ENCODE measurements at places on chromosomes 16 and 17. TPM values are rescaled to one million over a fixed set of nuclear protein-coding genes. Genes with fewer than 3 reads are reported as not detected.

DNA sequence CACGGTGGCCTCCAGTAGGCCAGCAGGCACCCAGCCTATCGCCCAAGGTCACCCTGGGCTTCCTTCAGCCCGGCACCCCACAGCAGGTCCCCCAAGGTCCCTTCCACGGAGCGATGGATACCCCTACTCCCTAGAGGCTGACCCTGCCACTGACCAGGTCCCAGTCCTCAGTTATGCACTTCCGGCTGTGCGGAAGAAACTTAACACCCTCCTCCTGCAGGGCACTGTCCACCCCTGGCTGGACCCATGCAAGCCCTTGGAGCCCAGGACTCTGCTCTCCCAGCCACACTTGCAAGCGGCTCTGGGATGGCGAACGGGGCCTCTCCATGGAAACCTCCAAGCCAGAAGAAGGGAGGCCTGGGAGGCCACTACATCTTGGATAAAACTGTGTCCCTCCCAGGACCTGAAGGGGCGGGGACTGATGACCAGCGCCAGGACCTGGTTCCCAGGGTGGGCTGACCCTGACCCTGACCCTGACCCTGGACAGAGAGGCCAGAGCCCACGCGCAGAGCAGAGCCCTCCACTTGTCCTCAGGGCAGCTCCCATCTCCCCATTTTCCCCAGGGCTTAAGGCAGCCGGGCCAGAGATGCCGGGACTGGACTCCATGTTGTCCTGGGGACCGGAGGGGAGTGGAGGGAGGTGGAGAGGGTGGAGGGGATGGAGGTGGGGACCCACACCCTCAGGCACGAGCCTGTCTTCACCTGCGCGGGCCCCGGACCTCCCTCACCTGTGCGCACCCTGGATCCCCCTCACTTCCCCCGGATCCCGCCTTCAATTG, 734 bp downstream of the CEP131 start:
- no peak for DNase-seq

NECAB2 gene
- total RNA-seq = not detected

GRCh38 chr16:917591-918061, 53.2 kb downstream of the LMF1 start:
- no peak for DNase-seq

DNA sequence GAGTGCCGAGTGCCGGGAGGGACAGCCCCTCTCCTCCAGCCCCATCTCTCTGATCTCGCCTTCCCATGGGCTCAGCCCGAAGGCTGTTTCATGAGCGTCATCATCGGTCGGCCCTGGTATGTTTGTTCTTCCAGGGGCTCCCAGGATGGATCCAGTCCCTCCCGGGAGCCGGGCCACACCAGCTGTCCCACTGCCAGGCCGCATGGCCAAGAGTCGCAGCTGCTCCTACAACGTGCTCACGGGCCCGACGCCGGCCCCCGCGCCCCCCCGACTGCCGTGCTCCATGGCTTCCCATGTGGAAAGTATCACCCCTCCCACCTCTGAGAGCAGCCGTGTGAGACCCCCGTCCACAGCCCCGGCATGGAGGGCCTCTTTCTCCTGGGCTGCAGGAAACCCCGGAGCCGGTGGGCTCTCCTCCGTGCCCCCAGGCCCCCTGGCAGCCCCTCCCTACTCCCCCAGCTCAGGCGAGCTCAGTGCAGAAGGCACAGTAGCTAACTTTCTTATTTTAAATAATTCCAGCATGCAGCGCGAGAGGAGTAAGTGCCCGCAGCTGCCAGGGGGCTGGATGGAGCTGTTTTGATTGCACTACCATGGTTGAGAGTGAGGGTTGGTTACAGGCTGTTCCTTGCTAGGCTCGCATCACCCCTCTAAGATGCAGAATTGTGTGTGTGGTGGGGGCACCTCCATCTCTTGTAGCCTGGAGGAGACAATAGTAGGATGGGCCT, 26.6 kb upstream of the GSE1 start:
- DNase-seq = no peak

DNA sequence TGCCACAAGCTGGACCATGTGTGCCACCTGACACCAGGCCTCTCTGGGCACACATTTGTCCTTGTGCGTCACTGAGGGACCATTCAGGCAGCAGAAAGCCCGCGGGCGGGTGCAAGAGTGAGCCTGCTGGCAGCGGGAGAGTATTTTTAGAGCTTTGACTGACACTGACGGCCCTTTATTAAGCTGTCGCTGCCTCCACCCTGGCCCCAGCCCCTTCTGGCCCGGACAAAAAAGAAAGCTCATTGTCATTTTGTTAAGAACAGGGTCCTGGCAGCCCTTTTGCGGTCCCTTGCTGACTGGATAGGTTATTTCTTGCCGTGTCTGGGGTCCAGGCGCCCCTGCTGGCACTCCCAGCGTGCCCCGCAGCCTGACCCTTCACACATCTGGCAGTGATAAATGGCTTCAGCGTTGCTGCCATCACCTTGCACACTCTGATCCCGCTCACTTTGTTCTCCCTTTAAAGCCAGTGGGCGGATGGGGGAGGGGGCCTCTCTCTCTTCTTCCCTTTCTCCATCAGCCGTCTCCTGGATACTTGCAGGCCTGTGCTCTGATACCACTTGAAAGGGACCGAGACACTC, 78.4 kb upstream of the NKD1 start:
- no peak for DNase-seq

GRCh38 chr16:81333356-81333755, 18.6 kb downstream of the GAN start:
- DNase-seq = no peak

AMDHD2 gene
- 59.7 TPM for total RNA-seq

DNA sequence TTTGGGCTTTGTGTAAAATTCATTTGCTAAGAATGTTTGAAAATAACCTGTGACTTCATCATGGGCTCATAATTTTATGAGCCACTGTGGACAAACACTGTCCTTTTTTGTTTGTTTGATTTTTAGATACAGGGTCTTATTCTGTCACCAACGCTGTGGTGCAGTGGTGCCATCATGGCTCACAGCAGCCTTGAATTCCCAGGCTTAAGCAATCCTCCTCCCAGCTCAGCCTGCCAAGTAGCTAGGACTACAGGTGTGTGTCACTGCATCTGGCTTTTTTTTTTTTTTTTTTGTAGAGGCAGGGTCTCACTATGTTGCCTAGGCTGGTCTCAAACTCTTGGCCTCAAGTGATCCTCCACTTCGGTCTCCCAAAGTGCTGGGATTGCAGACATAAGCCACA, 8.3 kb downstream of the TEX2 start:
- no peak for DNase-seq

GRCh38 chr16:81349608-81350305, 35.0 kb downstream of the GAN start:
- no peak for DNase-seq

TBC1D3I gene
- 0.79 TPM for total RNA-seq

DNA sequence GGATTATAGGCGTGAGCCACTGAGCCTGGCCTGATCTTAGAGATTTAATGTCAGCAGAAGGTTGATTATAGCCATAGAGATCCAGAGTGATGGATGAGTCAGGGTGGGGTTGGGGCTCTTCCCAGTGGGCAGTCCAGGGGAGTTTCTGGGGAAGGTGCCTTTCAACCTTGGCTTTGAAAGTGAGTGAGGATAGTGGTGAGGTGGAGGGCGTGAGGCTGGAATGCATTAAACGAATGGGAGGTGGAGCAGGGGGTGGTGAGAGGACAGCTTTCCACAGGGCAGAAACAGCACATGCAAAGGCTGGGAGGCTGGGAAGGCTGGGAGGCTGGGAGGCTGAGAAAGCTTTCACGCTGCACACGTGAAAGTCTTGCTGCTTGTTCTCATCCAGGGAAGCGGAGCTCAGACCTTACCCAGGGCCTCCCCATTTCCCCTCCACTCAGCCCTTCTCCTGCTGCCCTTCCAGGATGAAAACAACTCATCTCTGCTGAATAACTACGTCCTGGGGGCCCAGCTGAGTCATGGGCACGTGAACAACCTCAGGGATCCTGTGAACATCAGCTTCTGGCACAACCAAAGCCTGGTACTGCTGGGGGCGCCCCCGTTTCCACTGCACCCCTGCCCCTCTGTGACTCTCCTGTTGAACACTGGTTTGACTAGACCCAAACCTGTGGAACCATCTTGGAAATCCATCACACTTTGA, 22.3 kb downstream of the ADGRG5 start:
- no peak for DNase-seq

HS3ST3B1 gene
- 1.6 TPM for total RNA-seq

DNA sequence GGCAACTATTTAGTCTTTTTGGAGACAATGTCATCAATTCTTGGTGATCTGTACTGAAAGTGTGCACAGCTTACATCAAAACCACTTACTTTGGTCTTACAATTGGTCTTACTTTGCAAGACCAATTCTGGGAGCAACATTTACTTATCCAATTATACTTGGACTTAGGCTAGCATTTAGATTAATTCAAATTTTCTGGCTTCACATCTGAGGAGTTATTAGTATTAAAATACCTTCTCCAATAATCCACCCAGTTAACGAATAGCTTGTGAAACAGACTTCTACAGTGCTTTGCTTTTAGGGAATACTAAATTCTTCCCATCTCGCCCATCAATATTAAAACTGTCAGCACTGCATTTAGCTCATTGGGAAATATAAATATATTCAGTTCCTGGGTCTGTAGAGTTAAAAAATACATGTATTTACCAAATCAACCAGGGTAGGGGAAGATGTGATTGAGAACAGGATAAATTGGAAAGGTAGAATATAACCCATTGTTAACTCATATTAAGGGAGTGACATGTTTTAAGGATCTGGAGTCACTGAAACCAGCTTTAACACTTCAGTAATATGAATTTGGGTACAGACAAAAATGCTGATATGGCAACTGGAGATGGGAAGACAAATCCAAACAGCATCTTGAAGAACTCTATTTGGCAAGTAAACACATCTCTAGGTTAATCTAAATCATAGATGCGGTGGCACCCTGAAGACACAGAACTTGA, 9.2 kb upstream of the VEZF1 start:
- no peak for DNase-seq

All from OCI-LY7 (cell line).